Esophagus squamous epithelium (tissue), 5 donors: ENCODE measurements at places on chromosomes 7 and 10. TPM values are rescaled to one million over a fixed set of nuclear protein-coding genes. Genes with fewer than 3 reads are reported as not detected.

DNA sequence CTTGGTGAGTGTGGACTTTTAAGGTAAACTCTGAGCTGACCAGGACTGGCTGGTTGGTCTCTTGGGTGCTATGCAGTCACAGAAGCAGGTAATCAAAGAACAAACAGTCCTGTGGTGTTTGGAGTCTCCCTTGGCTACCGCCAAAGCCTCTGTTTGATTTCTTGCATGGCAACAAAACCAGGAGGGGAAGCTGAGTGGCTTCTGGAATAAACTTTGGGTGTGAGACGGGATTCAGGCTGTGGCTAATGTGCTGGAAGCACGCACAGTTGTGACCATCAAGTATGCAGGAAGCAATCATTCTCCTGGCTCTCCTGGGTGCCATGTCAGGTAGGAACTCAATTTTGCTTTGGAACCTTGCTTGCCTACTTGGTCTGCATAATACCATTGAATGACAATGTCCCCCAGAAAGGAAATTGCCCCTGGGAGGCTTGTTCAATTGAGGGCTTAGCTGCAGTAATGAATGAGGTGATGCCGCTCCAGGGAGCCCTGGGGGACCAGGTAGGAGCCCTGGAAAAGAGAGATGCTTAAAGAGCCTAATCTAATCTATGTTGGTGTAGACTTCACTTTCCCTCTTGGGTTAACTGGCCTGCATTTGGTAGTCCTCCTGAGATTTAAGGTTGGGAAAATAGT, at the start of gene CDHR3:
Gene CDHR3 (plus strand): TSS at position 227 of the 630 bp plus-strand sequence. CDS start 55 bp downstream, at position 282.
- H3K27me3 ChIP-seq: peaks cover 8% of the 10 kb centered on the region
- no peak within 1 kb of the TSS for H3K4me3 ChIP-seq
- no peaks in the 10 kb centered on the region for H3K4me1 ChIP-seq
- no peaks in the 10 kb centered on the region for H3K36me3 ChIP-seq

DNA sequence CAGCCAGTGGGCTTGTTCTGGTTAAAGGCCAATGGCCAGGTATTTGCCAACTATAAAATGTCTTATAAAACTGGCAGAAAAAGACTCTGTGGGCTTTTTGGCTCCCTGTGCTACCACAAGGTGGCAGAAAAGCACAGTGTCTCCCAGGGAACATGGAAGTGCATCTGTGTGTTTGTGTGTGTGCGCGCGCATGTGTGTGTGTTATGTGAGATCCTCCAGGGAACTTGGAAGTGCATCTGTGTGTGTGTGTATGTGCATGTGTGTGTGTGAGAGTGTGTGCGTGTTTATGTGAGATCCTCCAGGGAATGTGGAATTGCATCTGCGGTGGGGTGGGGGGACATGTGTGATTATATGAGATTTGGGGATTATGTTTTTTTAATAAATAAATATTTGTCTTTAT, 30.2 kb upstream of the ABI1 start:
- no peaks in the 10 kb centered on the region for H3K27me3 ChIP-seq
- H3K36me3 ChIP-seq: no peaks in the 10 kb centered on the region
- H3K27ac ChIP-seq: no peak overlapping the region

DNA sequence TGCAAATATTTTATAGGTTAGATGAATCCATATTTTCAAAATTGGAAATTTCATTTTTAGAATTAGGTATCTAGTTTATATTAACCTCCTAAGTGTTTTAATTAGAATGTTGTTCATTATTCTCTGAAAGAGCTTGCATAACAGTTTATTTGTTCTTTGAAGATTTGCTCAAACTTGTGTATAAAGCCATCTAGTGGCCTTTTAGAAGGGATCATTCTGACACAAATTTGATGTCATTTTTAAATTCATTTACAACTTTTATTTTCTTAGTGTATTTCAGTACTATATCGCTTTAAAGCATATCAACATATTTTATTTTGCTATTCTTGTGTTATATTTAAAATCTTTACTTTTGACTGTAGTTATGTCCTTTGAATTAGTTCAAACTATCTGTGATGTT, 527.0 kb upstream of the NRG3 start:
- H3K4me3 ChIP-seq: no peak overlapping the region
- no peaks in the 10 kb centered on the region for H3K36me3 ChIP-seq
- DNase-seq: no peak
- H3K4me1 ChIP-seq: no peaks in the 10 kb centered on the region

Gene CYCS
- total RNA-seq: 48.1 TPM

Gene PAX4
- not detected for total RNA-seq

Gene WIPF3
- total RNA-seq: 1.1 TPM
